ENCODE measurements at places on chromosomes 12 and 14. TPM values are rescaled to one million over a fixed set of nuclear protein-coding genes. Genes with fewer than 3 reads are reported as not detected.
A peak's percentile ranks its signal among the peaks of the same experiment; 100 is the strongest.

TRIP11 gene
- total RNA-seq, result 19.4 TPM

GRCh38 chr12:52618216-52618615 lies at the start of gene KRT73:
TSS of gene KRT73 (minus strand) at chr12:52618559. CDS start at chr12:52618524, 35 bp downstream.
- no peak for DNase-seq

LEMD3 gene
- total RNA-seq, result 25.5 TPM

SRGAP1 gene
- total RNA-seq, result 28.9 TPM

COPZ1 gene
- total RNA-seq, result 122 TPM

DNA sequence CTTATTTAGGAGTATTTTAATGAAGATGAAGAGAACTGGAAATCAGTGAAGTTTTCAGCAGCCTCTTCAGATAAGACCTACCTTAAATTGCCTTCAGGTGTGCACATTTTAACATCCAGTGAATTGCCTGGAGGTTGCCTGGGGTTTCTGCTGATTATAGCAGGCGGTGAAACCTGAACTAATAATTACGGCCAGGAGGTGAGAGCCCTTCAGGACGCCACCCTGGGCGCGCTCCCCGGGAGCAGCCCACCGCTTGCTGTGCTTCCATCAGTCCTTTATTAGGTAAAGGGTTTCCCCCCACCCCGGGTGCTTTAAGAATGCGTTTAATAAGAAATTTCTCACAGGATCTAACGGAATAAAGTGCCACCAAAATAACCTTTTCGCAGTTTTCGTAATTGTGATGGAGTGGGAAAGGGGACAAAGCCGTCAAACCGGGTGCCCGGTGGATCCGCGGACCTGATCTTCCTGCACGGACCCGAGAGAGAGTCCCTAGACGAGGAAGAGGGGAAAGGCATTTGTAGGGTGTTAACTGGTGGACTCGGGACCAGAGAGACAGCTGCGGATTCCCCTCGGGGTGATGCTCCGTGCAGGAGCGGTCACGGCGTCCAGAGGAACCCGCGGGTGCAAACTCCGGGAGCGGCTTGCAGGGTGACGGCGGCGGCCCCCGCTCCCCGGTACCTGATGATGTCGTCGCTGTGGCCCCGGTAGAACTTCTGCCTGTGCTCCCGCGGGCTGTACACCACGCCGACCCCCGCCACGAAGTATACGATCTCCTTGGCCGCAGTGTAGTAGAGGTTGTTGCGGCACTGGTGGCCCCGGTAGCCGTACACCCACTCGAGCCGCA lies 902 bp downstream of the EML5 start:
- DNase-seq, result no peak

DNA sequence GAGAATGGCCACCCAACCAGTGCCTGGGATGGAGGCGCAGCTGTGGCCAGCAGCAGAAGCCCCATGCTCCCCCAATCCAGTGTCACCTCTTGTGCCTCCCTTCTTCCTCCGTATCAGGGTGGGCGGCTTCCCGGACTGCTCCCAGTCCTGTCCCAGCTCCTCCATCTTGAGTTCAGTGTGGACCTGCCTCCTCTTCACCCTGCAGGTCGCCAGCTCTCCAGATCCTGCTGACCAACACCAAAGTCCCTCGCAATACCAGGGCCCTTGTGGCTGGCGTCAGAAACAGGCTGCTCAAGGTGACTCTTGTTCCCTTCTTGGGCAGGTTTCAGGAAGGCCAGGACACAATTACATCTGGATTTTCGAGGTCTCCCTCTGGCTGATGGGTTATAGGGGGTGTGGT lies 17.0 kb downstream of the MVK start:
- DNase-seq, result no peak

DNA sequence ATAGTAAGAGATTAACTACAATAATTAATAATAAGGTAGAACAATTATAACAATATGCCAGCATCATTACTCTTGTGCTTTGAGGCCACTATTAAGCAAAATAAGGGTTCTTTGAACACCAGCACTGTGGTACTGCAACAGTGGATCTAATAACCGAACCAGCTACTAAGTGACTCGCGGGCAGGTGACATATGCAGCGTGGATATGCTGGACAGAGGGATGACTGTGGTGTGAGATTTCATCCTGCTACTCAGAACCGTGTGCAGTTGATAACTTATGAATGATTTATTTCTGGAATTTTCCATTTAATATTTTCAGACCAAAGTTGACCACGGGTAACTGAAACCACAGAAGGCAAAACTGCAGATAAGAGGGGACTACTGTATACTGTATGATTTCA lies 34.4 kb downstream of the BMAL2 start:
- no peak for DNase-seq

GRCh38 chr12:80100591-80100990 lies 1.3 kb downstream of the OTOGL start:
- DNase-seq, result no peak

P2RX2 gene
- not detected for total RNA-seq

- no peak for DNase-seq
Observed at GRCh38 chr12:28290262-28290661, 100.0 kb downstream of the CCDC91 start.

DNA sequence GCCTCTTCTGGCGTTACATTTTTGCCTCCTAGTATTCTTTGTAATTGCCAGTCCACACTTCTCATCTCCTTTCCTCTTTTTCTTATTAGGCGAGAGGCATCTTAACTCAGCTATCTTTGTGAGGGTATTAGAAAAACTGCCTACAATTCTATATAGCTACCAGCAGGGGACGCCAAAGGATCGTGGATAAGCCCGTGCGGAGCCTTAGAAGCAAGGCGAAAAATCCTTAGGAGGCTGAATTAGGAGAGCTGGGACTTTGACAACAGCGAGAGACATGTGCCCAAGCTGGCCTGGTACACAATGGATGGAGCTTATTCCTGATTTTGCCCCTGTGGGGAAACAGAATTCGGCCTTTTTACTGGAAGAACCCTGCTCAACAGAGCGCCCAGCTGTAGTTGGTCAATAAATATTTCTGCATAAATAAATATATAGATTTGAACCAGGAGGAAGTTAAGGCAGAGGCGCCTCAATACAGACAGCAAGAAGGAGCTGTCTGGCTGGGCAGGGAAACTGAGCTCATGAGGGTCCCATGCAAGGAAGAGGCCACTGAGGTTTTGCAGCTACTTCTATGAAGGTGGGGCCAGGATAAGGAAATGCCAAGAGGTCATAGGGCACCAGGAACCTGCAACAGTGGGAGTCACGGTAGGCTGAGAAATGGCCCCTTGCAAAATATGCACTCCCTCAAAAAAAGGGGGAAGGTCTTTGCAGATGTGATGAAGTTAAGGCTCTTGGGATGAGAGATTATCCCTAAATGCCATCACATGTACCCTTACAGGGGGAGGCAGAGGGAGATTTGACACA lies 14.6 kb upstream of the RBM19 start:
- peak; percentile 14 for DNase-seq

DNA sequence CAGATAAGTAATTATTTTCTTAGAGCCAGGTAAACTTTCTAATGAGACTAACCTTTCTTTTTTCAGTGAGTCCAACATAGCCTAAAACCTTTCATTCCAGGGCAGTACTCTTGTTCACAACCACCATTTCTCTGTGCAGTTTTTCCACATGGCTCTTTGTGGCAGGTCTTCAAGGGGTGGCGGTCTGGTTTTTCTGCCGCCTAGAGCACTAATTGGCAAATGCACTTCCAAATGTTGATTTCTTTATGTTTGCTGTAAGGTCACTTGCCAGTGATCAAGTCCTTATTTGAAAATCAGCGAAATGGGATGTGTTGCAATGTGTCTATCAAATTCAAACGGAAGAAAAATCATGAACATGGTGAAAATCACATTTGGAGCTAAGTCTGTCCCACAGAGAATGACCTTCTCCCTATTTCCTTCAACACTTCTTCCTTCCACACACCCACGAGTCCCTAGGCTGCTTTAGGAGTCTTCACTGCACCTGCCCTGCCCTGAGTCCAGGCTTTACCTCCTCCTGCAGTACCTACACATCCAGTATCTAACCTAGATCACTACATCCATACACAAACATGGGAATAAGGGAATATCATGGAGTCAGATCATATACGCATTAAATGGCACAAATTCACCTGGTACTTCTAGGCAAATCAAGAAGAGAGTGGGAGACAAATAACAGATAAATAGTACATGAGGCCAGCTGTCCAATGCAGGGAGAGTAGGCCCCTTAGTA lies 1.9 kb downstream of the SRGAP1 start:
- DNase-seq, result no peak

- no peak for DNase-seq
Observed at GRCh38 chr14:105600939-105601359, 74.6 kb downstream of the TMEM121 start.

NUAK1 gene
- total RNA-seq, result 38.2 TPM

- no peak for DNase-seq
Observed at GRCh38 chr12:79563021-79563740, 127.6 kb downstream of the PAWR start.

DNA sequence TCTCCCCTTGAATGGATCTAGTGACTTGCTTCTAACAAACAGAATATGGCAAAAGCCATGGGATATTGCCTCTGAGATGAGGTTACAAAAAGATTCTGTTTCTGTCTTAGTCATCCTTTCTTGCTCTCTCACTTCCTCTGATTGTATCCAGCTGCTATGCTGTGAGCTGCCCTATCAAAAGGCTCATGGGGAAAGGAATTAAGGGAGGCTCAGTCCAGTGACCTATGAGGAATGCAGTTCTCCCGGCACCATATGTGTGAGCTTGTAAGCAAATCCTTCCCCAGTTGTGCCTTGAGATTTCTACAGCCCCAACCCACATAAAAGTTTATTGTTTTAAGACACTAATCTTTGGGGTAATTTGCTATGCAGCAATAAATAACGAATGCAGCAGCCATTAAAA lies 183.1 kb downstream of the KLHL28 start:
- no peak for DNase-seq

GRCh38 chr14:65496178-65496993 lies 83.9 kb downstream of the FUT8 start:
- no peak for DNase-seq

MGAT4C gene
- not detected for total RNA-seq

ISCU gene
- 134 TPM for total RNA-seq

SIX6 gene
- total RNA-seq, result not detected

DNA sequence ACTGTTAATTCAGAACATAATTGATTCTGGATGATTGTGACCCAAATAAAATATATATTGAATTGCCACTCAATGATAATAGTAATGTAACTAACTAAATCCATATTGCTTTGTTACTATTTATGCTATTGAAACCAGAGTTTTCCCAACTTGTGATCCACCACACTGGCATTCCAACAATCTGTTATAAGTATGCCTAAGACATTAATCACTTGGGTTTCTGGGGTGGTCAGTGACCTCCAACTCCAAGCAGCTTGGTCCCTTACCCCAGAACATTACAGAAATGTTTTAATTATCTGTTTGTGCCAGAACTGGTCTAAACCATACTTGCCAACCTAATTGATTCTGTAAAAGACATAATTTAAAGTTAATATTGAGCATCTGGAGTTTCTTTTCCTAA lies 14.6 kb downstream of the CAPS2 start:
- DNase-seq, result peak; percentile 2

LRP1-AS gene
- total RNA-seq, result not detected

DNA sequence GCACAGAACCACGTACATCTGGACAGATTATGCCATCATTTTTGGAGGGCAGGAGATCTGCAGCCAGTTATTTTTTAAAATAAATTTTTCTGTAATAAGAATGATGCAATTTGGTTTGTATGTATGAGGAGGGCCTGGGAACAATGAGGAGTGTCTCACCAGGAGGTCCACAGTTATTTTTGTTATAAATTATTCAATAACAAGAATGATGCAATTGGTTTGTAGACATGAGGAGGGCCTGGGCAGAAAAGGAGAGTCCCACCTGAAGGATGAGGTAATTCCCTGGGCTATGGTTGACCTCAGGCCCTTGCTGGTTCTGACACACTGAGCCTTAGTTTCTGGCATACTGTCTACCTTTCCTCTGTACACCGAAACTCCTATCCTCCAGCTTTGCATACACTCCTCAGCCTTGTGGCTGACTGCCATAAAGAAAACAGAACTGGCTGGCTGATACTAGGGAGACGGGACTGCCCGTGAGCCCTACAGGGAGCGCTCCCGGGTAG lies 9.0 kb upstream of the DCD start:
- DNase-seq, result no peak

CCDC198 gene
- total RNA-seq, result 19.4 TPM

- DNase-seq, result no peak
Observed at GRCh38 chr14:71952381-71953363, 20.4 kb downstream of the RGS6 start.

DNA sequence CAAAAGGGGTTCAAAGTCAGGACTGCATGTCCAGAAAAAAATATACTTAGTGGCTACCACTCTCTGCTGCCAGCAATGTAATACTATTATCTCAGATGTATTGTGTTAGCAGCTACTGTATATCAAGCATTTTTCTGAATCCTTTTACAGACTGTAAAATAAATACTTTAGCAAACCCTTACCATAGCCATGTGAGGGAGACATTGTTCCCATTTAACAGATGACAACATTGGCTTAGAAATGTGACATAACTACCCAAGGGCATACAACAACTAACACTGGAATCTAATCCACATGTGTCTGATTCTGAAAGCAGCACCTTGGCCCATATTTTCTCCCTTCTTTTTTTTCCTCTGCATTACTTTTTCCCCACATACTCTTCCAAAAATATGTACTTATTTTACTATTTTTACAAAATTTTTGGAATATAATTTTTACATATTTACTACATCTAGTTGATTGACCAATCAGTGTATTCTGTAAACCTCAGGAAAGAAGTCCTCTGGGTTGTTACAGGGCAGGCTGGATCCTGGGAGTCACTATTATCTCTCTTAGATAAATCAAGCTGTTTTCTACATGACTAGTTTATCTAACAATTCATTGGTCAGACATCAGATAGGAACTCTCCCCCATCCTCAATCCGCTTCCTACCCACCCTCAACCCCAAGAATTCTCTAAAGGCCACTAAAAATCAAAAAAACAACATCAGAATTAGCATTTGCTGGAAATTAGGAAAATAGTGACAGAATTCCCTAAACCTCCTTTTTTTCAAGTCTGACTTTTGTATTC lies 154.1 kb downstream of the BTG1 start:
- DNase-seq, result no peak
